ENCODE measurements at places on chromosomes 3 and 15. TPM values are rescaled to one million over a fixed set of nuclear protein-coding genes. Genes with fewer than 3 reads are reported as not detected.
A peak's percentile ranks its signal among the peaks of the same experiment; 100 is the strongest.

DNA sequence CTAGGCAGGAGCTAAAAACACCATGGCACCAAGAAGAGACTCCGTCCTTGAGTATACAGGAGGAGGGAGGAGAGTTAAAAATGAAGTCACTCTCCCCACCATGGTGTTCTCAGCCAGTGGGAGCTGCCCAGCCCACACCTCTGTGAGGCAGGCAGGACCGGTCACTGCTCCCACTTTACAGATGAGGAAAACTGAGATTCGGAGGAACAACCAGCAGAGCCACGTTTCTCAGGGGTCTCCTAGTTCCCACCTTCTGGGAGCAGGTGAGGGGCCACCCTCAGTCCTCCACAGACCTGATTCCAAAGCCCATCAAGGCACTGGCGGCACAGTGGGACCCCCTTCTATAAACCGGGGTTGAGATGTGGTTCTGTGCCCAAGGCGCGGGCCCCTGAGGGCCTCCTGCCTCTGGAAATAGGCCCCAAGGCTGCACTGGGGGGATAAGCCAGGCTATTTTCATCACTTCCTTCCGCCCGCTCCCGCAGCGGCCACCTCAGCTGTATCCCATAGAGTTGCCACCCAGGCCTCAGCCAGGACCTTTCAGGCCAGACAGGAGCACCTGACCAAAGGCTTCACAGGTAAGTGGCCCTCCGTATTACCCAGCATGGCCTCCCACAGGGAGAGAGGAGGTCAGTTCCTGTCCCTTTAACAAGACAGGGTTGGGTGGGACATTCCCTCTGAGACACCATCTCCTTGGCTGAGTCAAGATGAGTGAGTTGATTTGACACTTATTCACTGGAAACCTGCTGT lies at the start of gene GP9:
GP9 (plus strand) TSS at position 504 of the 747 bp plus-strand sequence. CDS start 961 bp downstream, outside the sequence.
- 0 out of 2 replicates have a peak, but pooled peaks cover 3% of the 10 kb centered on the region for H3K4me1 ChIP-seq
- DNase-seq = no peak
- H3K36me3 ChIP-seq = no peaks in the 10 kb centered on the region
- H3K4me3 ChIP-seq = no peak within 1 kb of the TSS
- H3K27me3 ChIP-seq = no peaks in the 10 kb centered on the region

DNA sequence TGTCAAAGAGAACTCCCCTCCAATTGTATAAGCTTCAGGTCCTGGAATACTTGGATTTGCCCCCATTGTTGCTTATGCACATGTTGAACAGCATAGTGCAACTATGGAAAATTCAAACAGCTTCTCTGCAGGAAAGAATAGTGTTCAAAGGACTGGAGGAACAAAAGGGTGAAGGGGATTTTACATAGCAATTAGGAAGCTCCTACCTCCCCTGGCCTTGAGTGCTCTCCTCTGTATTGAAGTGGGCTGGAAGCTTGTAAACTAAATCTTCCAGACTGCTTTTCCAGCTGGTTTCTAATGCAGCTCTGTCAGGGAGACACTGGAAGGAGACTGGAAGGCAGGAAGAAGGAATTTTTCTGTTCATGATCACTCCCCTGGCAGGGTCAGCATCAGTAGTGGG lies 7.2 kb upstream of the ELP6 start:
- H3K36me3 ChIP-seq = no peaks in the 10 kb centered on the region
- H3K4me3 ChIP-seq = no peak overlapping the region
- no peak overlapping the region for H3K27ac ChIP-seq
- H3K27me3 ChIP-seq = no peaks in the 10 kb centered on the region
- peaks cover 6% of the 10 kb centered on the region for H3K4me1 ChIP-seq

DNA sequence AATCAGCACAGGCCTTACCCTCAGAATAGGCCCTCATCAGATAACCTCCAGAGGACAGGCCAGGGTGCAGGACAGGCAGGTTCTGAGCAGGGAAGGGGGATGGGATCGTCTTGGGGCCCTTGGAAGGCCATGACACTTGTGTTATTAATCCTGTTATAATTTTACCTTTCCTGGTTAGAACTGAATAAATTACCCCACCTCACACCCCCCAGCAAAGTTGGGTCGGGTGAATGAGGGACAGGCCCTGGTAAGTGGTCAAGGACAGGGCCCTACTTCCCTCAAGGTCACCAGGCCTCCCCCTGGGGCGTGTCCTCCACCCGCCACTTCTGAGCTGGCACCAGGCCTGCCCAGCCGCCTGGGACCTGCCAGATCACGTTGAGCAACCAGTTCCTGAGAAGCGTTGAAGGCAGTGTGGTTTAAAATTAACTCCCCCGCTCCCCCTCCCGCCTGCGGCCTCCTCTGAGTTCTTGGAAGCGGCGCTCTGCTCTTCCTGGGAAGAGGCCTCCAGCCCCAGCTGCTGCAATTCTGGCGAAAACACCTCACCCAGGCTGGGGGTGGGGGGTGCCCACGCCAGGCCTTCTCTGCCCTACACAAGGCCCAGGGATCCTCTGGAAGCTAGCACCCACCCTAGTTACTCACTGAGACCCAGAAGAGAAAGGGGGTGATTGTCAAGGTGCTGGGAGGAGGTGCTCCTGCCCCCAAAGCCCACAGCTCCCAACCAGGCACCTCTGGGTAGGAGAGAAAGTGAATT lies 10.6 kb downstream of the CISH start:
- H3K36me3 ChIP-seq = no peaks in the 10 kb centered on the region
- no peak overlapping the region for H3K4me3 ChIP-seq
- H3K4me1 ChIP-seq = peaks cover 21% of the 10 kb centered on the region
- DNase-seq = no peak
- H3K27me3 ChIP-seq = no peaks in the 10 kb centered on the region

- no peak overlapping the region for H3K27ac ChIP-seq
- no peaks in the 10 kb centered on the region for H3K36me3 ChIP-seq
- H3K27me3 ChIP-seq = no peaks in the 10 kb centered on the region
- peaks cover 39% of the 10 kb centered on the region for H3K4me1 ChIP-seq
These were observed 14.6 kb downstream of the LRIG1 start for GRCh38 chr3:66486202-66486601.

The ONECUT1 gene
- 0.11 TPM for total RNA-seq

- no peak for DNase-seq
- H3K4me3 ChIP-seq = no peak overlapping the region
- H3K36me3 ChIP-seq = no peaks in the 10 kb centered on the region
- H3K27me3 ChIP-seq = no peaks in the 10 kb centered on the region
- peaks cover 30% of the 10 kb centered on the region for H3K4me1 ChIP-seq
- peak overlapping the region; percentile 24 for H3K27ac ChIP-seq
These were observed 28.5 kb downstream of the DNAJC13 start for GRCh38 chr3:132445817-132446216.

- no peak overlapping the region for H3K4me3 ChIP-seq
- no peaks in the 10 kb centered on the region for H3K27me3 ChIP-seq
- no peaks in the 10 kb centered on the region for H3K36me3 ChIP-seq
- no peak for DNase-seq
- no peaks in the 10 kb centered on the region for H3K4me1 ChIP-seq
- no peak overlapping the region for H3K27ac ChIP-seq
These were observed 5.0 kb downstream of the GPR156 start for GRCh38 chr3:120280026-120280425.

GRCh38 chr3:157499342-157499963 lies 3.8 kb downstream of the VEPH1 start:
- DNase-seq = no peak
- H3K27me3 ChIP-seq = peaks cover 1% of the 10 kb centered on the region
- no peak overlapping the region for H3K4me3 ChIP-seq
- no peaks in the 10 kb centered on the region for H3K36me3 ChIP-seq
- H3K27ac ChIP-seq = no peak overlapping the region
- no peaks in the 10 kb centered on the region for H3K4me1 ChIP-seq

The MRPL46 gene
- total RNA-seq = 37.9 TPM

DNA sequence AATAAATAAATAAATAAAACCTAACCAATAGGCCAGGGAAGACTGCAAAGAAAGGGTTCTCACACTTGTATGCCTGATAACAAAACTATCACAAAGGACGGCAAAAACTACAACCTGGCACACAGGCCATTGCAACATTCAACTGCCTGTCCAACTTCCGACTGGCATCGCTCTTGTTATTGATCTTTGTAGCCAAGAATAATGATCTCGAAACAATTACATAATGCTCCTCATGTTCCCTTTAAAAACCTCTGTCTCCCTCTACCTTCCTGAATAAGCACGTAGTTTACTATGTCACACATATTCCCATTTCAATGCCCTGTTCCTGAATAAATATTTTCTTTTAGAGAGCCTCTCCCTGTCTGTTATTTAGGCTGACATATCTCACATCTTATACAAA lies 74.3 kb downstream of the B3GNT5 start:
- H3K27ac ChIP-seq = no peak overlapping the region
- no peak for DNase-seq
- H3K4me3 ChIP-seq = no peak overlapping the region
- H3K36me3 ChIP-seq = no peaks in the 10 kb centered on the region
- no peaks in the 10 kb centered on the region for H3K4me1 ChIP-seq
- no peaks in the 10 kb centered on the region for H3K27me3 ChIP-seq

GRCh38 chr15:77895742-77896141 lies 181.8 kb downstream of the TBC1D2B start:
- H3K27me3 ChIP-seq = no peaks in the 10 kb centered on the region
- H3K4me1 ChIP-seq = peaks cover 2% of the 10 kb centered on the region
- no peak for DNase-seq
- no peak overlapping the region for H3K4me3 ChIP-seq
- H3K27ac ChIP-seq = no peak overlapping the region
- H3K36me3 ChIP-seq = no peaks in the 10 kb centered on the region

DNA sequence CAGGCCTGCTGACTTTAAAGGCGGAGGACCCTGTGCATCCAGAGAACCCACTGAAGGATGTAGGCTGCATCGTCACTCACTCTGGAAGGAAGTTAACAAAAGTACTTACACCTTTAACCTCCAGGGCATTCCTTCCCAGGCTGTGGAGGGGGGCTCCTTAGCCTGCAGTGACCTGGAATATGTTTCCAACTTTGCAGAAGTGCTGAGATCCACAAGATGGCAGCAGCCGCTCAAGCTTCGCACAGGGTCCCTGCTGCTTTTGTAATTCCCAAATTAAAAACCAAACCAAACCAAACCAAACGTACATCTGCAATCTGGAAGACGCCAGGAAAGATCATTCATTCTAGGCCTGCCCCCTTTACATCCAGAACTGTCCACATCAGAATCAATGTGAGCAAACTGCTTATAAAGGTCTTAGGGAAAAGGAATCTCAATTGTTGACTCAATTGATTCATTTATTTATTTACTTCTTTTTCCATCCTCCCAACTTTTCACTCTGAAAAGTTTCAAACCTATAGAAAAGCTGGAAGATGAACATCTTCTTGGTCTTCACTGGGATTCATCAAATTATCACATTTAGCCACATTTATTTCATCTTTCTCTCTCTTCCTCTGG lies 70.5 kb upstream of the KLHL25 start:
- no peak overlapping the region for H3K27ac ChIP-seq
- H3K4me3 ChIP-seq = no peak overlapping the region
- no peak for DNase-seq
- no peaks in the 10 kb centered on the region for H3K4me1 ChIP-seq

- no peaks in the 10 kb centered on the region for H3K4me1 ChIP-seq
- no peak overlapping the region for H3K27ac ChIP-seq
- no peak overlapping the region for H3K4me3 ChIP-seq
- DNase-seq = no peak
- H3K36me3 ChIP-seq = no peaks in the 10 kb centered on the region
These were observed 5.5 kb downstream of the CPLX3 start for GRCh38 chr15:74831813-74832495.

The THRB gene
- total RNA-seq = not detected

- H3K4me1 ChIP-seq = no peaks in the 10 kb centered on the region
- H3K36me3 ChIP-seq = no peaks in the 10 kb centered on the region
- no peak overlapping the region for H3K4me3 ChIP-seq
- no peak overlapping the region for H3K27ac ChIP-seq
These were observed 329.9 kb upstream of the TPRG1 start for GRCh38 chr3:188841906-188842305.

- no peak overlapping the region for H3K4me3 ChIP-seq
- peaks cover 20% of the 10 kb centered on the region for H3K4me1 ChIP-seq
- peak; percentile 25 for DNase-seq
- H3K36me3 ChIP-seq = no peaks in the 10 kb centered on the region
- H3K27ac ChIP-seq = no peak overlapping the region
These were observed 499.8 kb downstream of the FOXP1 start for GRCh38 chr3:71083726-71084131.

DNA sequence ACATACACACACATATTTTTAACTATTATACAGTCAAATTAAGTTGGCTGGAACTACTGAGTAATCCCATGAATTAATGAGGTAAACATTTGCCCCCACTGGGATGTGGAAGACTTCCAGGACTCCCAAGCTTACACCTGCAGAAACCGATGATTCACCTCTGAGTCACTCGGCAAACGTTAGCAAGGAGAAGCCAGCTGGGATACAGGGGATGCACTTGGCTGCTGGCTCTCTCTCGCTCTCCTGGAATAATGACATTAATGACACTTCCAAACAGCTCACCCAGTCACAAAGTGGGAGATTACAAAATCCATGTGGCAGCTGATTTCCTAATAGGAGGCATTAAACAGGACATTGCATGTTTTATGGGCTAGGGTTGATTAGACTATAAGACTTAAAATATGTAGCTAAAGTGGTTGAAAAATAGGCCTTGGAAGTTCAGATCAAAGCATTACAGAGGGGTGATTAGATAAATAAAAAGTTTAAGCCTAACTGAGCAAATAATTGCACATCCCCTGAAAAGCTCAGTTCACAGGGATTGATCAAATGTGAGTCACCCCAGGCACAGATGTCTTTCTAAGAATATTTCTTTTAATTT lies 500.9 kb downstream of the SOX2 start:
- H3K27me3 ChIP-seq = no peaks in the 10 kb centered on the region
- no peaks in the 10 kb centered on the region for H3K36me3 ChIP-seq
- no peak overlapping the region for H3K4me3 ChIP-seq
- no peak for DNase-seq
- H3K4me1 ChIP-seq = no peaks in the 10 kb centered on the region

DNA sequence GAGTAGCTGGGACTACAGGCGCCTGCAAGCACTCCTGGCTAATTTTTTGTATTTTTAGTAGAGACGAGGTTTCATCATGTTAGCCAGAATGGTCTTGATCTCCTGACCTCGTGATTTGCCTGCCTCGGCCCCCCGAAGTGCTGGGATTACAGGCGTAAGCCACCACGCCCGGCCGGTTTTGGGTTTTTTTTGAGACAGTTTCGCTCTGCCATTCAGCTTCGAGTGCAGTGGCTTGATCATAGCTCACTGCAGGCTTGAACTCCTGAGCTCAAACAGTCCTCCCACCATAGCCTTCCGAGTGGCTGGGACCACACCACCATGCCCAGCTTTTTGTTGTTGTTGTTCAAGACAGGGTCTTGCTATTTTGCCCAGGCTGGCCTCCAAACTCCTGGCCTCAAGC lies 16.0 kb upstream of the SCAP start:
- DNase-seq = no peak
- H3K4me3 ChIP-seq = no peak overlapping the region
- H3K27me3 ChIP-seq = no peaks in the 10 kb centered on the region
- H3K4me1 ChIP-seq = peaks cover 3% of the 10 kb centered on the region
- peak overlapping the region; percentile 37 for H3K27ac ChIP-seq

The ACP3 gene
- not detected for total RNA-seq

DNA sequence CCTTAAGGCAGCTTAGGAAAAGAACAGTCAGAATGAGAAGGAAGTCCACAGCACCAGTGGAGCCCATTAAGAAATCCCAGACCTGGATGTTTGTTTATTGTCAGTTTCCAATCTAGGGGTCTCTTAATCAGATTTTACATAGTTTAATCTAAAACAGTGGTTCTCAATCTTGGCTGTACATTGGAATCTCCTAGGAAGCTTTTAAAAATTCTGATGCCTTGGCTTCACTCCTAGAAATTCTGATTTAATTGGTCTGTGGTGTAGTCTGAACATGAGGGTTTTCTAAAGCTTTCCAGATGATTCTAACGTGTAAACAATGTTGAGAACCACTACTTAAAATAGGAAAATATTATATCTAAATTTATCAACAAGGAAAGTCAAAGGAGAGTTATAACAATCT lies 56.6 kb upstream of the SPRED1 start:
- no peaks in the 10 kb centered on the region for H3K4me1 ChIP-seq
- H3K27ac ChIP-seq = no peak overlapping the region
- no peak overlapping the region for H3K4me3 ChIP-seq

All from GM12878 (cell line).